Fibroblast of the aortic adventitia (primary cell): ENCODE measurements at places on chromosomes 13 and 19. TPM values are rescaled to one million over a fixed set of nuclear protein-coding genes. Genes with fewer than 3 reads are reported as not detected.

DNA sequence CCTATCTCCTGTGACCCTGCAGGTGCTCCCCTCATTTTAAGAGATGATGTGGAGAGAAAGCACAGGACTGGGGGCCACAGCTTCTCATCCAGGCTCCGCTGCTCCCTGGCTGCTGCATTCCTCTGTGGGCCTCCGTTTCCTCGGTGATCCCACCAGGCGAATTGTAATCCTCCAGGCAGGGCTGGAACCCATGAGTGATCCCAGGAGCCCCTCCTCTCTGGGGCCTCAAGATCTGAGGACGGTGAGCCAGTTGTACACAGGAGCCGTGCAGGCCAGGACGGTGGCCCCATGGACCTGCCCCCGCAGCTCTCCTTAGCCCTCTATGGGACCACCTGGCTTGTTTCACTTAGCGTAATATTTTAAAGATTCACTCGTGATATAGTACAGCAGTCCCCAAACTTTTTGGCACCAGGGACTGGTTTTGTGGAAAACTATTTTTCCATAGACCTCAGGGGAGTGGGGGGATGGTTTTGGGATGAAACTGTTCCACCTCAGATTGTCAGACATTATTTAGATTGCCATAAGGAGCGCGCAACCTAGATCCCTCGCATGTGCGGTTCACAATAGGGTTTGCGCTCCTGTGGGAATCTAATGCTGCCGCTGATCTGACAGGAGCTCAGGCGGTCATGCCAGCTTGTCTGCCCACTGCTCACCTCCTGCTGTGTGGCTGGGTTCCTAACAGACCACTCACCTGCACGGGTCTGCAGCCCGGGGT lies 5.6 kb downstream of the FFAR3 start:
- no peak for DNase-seq

GRCh38 chr19:6038634-6039405 lies 60.9 kb upstream of the RANBP3 start:
- no peak for DNase-seq

GRCh38 chr13:103844471-103844870 lies 778.3 kb upstream of the SLC10A2 start:
- DNase-seq, result no peak

- DNase-seq, result no peak
These were observed 32.6 kb upstream of the CXCL17 start for GRCh38 chr19:42475366-42475765.

DNA sequence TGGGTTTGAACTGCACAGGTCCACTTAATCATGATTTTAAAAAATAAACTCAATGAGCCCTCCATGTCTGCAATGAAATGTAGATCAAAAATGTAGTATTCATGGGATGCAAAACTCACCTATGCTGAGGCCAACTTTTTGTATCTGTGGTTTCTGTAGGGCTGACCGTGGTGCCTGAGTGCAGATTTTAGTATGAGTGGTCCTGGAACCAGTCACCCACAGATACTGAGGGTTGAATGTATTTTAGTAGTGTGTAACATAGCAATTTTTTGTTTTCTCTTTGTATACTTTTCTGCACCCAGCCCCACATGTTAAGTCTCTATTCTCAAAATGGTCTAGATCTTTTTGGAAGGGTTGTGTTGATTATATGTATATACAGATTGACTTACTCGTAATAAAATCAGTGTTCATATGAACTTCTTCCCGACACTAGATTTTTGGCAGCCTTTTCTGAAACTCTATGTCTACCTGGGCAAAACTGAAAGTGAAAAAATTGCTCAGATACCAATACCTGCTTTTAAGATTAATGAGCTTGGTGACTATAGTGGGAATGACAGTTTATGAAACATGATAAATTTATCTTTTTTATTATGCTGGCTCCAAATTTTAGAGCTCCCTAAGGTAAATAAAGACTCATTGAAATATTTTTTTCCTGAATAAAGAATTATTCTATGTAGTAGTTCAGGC lies 51.6 kb downstream of the DNAJC15 start:
- DNase-seq, result no peak

DNA sequence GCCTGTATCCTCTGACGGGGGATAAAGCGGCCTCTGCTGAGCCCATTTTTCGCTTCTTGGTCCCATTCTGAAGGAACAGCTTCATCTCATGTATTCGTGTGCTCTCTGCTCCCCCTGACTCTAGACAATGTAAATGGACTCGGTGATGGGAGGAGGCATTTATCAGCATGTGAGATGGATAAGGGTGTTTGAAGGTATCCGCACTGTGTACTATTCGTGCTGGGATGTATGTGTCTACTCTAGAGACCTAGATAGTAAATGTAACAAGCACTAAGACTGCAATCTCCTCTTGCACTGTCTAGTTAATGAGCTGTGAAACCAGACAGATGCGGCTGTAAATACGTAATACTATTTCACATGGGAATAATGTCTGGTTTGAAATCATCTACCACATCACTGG lies 134.6 kb upstream of the ARGLU1 start:
- no peak for DNase-seq

PSG4 gene
- total RNA-seq, result not detected in 2 replicates

DNA sequence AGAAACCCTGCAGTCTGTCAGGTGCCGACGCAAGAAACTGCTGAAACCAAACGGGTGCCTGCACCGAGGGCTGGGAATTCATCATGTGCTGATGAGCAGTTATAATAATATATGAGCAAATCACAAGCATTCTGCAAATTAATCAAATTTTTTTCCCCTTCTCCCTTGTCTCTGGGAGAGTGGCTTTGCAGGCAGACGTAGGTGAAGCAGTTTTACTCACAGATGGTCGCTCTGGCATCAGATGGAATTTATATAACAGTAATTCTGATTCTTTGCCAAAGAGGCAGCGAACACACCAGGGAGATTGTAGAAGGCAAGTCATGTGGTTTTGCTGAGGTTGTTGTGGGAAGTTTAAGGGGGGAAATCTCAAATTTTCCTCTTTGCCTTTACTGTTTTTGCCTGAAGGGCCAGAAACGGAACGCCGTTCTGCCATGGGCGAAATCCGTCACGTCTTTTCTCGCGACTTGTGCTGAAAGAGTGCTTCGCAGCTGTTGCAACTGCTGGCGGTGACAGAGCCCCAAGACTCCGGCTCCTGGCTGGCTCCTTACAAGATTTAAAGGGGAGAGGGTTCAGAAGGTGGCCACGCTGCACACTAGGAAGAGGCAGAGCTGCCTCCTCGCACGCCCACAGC lies 320.1 kb downstream of the ZNF536 start:
- peak; percentile 13 for DNase-seq

DNA sequence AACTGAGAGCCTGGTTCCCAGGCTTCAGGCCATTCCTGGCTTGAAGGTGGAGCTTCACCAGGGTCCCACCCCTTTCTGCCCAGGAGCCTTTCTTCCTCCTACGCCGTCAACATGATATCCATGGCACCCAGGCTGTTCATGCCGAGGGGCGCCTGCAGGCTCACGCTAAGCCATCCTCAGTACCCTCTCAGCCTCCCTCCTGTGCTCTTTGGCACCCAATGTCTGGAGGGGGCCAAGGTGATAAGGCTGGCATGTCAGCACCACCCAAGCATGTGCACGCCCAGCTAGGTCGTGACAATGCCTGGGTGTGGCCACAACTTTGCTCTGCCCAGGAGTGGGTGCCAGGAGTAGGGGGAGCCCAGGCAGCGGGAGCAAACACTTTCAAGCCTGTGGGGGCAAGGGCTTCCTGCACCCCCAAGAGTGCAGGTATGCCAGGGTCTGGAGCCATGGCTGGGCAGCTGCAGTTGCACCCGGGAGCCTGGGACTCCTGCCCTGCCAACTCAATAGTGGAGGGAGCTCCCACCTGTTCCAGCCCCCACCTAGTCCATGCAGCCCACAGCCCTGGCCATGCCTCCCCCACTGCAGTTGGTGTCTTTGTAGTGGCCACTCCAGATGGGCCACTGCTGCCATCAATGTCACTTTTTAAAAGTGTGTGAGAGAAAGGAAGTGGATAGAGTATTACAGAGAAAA lies 219.9 kb downstream of the MAB21L1 start:
- DNase-seq, result no peak

- peak; percentile 29 for DNase-seq
These were observed 80.9 kb upstream of the SHISA2 start for GRCh38 chr13:26132756-26133155.

CEACAM6 gene
- total RNA-seq, result not detected in 2 replicates

- peak; percentile 30 for DNase-seq
These were observed 192.2 kb downstream of the STK24 start for GRCh38 chr13:98384739-98385138.
